ENCODE measurements at places on chromosomes 4 and X.
A peak's percentile ranks its signal among the peaks of the same experiment; 100 is the strongest.

- DNase-seq = no peak
Measured at GRCh38 chrX:2682565-2683177, 8.4 kb upstream of the CD99 start.

DNA sequence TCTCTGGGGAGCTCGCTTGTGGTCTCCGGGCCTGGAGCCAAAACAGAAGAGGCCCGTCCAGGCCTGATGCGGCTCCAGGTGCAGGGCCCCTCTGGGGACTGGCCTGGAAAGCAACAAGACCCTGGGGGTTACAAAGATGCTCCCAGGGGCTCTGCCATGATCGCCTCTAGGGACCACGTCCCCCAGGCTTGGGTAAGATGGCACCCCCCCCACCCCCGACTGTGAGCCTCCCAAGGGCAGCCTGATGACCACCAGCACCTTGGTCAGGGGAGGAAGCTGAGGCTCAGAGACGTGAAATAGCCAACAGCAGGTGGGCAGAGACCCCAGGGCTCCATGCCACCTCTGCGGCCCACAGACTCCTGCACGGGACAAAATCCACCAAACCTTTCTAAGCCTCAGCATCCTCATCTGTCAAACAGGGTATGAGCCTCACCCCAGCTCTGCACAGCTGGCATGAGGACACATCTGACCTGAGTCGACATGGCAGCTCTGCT, 25.4 kb downstream of the C4orf50 start:
- DNase-seq = no peak

DNA sequence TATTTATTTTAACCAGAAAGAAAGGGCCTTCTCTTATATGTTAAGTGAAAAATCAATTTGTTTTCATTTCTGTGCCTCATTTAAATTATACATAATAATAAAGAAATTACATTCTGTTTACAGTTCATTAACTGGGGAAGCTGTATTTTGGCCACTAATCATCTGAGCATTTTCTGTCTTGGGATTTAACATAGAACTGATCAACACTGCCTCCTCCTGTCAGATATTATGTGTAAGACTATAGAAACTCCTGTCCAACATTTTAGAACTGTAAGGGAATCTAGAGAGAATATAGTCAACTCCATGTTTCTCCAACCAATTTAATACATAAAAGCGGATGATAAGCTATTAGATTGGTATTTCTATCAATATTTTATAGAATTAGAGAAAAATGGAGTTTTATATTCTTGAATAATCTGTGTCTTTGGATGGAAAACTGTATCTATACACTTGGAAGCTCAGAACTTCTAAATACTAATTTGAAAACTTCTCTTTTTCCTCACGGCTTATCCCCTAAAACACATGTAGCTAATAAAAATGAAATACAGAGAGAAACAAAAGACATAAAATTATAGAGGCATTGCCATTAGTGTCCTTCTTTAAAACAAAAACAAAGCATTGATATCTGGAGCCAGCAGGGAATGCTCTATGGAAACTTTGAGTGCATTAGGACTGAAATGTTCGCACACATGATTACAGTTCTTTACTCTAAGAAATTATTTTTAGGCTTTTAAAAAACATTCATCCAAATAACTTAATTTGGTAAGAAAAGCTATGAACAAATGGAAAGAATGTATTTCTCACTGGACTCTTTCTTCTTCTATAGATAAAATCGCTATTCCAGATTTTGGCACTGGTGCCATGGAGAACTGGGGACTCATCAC, 33.1 kb downstream of the ENPEP start:
- peak; percentile 31 for DNase-seq

DNA sequence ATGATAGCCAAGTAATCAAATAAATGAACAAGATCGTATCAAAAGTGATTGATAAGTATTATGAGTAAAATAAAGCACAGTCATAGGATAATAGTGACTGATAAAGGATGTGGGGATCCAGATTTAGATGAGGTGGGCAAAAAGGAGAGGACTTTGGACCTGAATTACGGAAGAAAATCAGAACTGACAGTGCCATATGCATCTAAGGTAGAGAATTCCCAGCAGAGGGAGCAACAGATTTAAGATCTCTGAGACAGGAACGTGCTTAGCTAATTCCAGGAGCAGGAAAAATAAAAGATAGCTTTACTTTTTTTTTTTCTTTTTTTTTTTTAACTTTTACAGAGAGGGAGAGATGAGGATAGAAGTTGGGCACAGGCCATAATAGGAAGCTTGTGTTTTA, 189.9 kb downstream of the NWD2 start:
- DNase-seq = no peak

DNA sequence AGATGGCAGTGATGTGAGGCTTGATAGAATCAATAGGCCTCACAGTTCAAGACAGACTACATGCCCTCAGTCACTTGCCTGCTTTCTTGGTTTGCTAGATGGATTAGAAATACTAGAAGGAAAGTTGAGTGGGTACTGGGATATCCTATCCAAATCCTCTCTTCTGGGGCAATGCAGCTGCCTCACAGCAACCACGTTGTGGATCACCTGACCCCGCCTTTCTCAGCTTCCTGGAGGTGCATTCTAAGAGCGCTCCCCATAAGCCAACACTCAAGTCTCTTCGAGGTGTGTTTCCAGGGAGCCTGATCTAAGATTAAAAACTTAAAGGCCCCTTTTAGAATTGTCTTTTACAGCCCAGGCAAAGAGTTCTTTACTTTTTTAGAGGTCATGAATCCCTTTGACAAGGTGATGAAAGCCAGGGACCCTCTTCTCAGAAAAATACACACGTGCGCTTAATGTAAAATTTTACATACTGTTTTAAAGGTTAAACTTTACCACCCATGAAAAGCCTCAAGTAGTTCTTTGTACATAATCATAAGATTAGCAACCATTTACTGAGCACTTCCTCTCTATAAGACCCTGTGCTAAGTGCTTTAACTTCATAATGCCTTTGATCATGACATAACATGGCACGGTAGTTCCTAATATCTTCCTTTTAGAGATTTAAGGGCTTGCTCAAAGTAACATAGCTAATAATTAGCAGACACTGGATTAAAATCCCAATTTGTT, 840 bp upstream of the RPL34 start:
- DNase-seq = no peak

DNA sequence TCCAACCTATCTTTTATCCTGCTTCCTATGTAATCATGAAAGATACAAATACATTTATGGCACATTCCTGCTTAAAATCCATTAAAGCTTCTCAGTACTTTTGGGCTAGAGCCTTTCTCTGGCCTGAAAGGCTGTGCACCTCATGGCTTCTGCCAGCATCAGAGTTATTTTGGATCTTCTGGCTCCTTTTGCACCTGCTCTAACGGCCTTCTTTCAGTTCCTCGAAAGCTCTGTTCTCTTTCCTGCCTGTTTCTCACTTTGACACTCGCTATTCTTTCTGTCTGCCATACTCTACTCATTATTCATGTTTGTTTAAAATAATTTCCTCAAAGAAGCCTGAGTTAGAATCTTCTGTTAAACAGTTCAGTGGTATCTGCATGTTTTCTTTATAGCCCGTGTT, 86.0 kb downstream of the LRP2BP start:
- DNase-seq = no peak

DNA sequence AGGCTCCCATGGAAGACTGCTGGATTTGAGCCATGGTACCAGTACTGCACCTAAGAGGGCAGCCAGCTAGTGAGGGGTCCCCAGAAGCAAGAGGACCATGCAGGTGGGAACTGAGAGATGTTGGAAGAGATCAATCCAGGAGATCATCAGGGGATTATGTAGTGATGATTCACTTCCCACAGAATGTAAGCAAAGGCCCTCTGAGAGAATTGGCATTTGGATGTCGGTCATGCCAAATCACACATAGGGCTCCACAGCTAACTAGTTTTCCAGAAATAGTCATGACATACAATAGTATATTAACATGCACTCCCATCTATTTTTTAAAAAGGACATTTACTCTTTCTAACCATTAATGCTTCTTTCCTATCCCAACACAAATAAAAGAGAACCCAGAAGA, 112.5 kb downstream of the RASGEF1B start:
- DNase-seq = no peak

- DNase-seq = no peak
Measured at GRCh38 chr4:180706766-180707165, 1536.4 kb upstream of the TENM3 start.

DNA sequence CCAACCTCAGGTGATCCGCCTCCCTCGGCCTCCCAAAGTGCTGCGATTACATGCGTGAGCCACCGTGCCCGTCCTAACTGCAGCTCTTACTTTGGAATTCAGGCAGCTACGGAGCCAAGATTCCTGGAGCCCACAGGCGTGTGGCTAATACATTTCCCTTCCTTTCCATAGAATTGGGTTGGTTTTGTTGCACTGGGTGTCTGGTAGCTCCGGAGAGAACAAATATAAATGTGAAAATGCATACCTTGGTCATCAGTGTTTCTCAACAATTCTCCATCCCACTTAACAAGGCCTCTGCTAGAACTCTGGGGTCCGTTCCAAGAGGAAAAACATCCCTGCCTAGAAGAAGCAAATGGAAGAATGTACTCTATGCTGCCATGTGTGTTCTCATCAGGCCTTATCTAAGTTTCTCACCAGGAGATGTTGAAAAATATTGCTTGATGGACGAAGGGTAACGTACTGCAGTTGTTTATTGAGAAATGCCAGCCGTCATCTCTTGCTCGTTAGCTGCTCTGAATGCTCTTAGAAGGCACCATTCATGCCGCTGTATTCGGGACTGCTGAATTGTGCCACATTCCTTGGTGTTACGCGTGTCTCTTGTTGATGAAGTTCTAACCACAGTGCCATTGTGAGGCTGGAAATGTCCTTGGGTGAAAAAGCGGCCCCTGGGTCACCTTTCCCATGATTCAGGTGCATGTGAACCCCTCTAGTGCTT, 50.5 kb upstream of the CD99 start:
- DNase-seq = no peak

- no peak for DNase-seq
Measured at GRCh38 chr4:109506890-109507289, 53.2 kb upstream of the MCUB start.

GRCh38 chr4:165331823-165332222, 4.4 kb downstream of the MSMO1 start:
- no peak for DNase-seq

DNA sequence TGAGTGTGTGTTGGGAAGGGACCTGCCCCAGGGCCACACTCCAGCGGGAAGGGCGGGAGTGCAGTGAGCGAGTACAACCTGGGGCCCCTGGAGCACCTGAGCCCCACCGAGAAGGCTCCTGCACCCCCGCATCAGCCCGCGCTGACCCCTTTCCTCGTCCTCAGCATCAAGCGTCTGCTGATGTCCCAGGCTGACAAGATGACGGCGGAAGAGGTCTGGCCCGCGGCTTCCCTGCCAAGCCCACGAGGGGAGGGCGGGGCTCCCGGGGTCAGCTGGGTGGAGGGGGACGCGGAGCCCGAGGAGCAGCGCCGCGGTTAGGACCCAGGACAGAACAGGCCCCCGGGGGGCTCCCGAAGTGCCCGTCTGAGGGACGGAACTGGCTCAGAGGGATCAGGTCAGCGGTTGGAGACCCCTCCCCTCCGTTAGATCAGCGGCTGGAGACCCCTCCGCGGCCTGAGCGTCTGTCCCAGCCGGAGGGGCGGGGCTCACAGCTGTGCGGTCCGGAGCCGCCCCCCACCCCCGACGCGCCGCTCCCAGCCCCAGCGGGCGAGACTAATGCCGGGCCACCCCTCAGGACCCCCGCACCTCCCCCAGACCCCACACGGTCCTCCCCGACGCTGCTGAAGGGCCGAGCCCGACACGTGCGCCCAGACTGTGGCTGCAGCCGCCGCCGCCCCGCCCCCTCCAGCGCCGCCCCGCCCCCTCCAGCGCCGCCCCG, 6.7 kb downstream of the MYL5 start:
- peak; percentile 77 for DNase-seq

GRCh38 chrX:104335756-104336155, 81.0 kb upstream of the ESX1 start:
- no peak for DNase-seq

DNA sequence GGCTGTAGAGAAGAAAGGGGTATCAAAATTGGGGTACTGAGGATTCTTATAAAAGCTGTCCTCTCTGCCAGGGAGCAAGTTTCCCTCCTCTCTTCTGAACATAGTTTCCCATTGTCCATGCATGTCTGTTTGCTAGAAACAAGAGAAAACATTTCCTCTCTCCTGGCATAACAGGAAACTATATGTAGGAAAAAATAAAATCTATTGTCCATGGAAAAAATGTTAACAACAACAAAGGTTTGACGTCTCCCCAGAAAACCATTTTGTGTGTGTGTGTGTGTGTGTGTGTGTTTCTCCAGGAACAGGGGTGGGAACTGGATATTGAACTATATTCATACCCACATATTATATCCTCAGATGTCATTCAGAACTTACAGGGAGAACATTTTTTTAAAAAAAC, 107.2 kb downstream of the GASK1B start:
- DNase-seq = no peak

DNA sequence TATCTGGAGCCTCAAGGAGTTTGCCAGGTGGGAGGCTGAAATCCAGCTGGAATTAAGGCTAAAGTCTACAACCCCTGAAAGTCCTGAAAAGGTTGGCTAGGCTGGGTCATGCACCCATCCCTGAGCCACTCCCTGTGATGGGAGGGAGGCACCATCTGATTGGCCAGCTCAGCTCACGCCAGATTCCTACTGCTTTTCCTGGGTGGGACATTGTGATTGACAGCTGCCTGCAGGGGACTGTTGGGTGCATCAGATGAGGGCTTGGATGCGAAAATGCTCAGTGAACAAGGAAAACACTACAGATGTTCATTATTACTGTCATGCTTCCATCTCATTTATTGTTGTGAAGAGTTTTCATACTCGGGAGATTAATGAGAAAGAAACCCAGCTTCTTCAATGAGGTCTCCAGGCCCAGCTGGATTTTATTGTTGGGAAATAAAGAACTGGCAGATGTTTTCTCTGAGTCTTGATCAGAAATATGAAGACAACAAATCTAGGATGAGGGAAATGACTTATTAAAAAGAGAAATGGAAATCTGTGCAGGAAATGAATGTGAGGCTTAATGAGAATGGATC, 185.9 kb downstream of the STK32B start:
- no peak for DNase-seq

- no peak for DNase-seq
Measured at GRCh38 chr4:176968094-176968493, 175.4 kb upstream of the VEGFC start.

GRCh38 chr4:112119353-112119783, 25.9 kb upstream of the FAM241A start:
- no peak for DNase-seq

- no peak for DNase-seq
Measured at GRCh38 chrX:25198253-25198652, 182.5 kb upstream of the ARX start.

GRCh38 chr4:93147524-93148212, 680.9 kb upstream of the ATOH1 start:
- no peak for DNase-seq

- peak; percentile 25 for DNase-seq
Measured at GRCh38 chr4:124060261-124060918, 652.1 kb downstream of the ANKRD50 start.

GRCh38 chrX:34218063-34218462, 85.9 kb upstream of the FAM47A start:
- DNase-seq = peak; percentile 10

- DNase-seq = peak; percentile 40
Measured at GRCh38 chrX:41137589-41137988, 52.3 kb downstream of the USP9X start.

All from suppressor macrophage treated with lipopolysaccharide for 1 hour (primary cell).